ENCODE measurements at places on chromosomes 3 and 15.

DNA sequence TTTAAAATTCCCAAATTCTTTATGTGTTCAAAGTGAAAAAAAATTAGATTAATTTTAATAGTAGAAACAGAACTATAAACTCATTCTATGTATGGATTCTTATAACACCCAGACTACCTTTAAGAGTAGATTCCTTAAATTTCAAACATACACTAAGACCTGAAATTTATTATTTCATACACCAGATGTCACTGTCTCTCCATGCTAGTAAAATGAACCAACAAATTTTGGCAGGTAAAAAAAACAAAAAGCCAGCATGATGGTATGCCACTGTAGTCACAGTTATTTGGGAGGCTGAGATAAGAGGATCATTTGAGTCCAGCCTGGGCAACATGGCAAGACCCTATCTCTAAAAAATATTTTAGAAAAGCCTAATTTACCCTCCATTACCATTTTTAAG lies 461.3 kb upstream of the NAALADL2 start:
- DNase-seq: peak; percentile 8

- DNase-seq: no peak
Observed at GRCh38 chr3:71520161-71521020, 63.1 kb downstream of the FOXP1 start.

GRCh38 chr3:36674816-36675215 lies 89.5 kb downstream of the DCLK3 start:
- no peak for DNase-seq

- DNase-seq: peak; percentile 66
Observed at GRCh38 chr15:80153900-80154299, 1.1 kb downstream of the FAH start.

Data from CMK (cell line).